ENCODE measurements at places on chromosomes 4 and X.

GRCh38 chr4:145034727-145035211 is 63.2 kb downstream of the ANAPC10 start:
- peak; percentile 39 for DNase-seq

GRCh38 chrX:47611926-47612325 is 7.7 kb downstream of the SYN1 start:
- no peak for DNase-seq

GRCh38 chrX:39308126-39308525 is 506.9 kb downstream of the MID1IP1 start:
- DNase-seq, result no peak

DNA sequence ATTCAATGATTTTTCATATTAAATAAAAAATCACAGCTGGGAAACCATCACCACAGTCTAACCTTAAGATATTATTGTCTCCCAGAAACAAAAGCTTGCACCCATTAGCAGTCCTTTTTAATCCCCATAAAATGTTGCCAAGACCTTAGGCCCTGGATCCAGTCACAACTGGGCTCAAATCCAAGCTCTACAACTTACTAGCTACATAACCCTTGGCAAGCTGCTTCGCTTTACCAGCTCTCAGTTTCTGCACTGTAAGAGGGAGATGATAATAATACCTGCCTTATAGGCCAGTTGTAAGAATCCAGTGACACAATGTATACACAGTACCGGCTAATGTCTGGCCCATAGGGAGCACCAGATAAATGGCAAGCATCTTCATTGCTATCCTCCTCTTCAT is 400.9 kb upstream of the FGF13 start:
- DNase-seq, result no peak

DNA sequence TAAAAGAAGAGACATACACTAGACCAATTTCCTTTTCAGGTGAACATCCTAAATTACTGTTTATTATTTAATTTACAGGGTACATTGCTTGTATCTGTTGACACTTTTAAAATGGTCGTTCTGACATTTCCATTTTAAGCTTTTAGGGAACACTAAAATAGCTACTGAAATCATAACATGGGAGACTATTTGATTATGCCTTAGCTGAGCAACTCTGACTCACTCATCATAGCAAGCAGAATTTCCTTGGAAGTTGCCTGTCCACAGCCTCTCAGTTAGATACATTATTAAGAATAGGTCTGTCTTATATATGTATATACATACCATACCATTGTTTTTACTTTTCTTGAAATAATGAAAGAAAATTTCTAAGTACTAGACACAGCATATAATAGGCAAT is 22.0 kb downstream of the GUCY1B1 start:
- no peak for DNase-seq

DNA sequence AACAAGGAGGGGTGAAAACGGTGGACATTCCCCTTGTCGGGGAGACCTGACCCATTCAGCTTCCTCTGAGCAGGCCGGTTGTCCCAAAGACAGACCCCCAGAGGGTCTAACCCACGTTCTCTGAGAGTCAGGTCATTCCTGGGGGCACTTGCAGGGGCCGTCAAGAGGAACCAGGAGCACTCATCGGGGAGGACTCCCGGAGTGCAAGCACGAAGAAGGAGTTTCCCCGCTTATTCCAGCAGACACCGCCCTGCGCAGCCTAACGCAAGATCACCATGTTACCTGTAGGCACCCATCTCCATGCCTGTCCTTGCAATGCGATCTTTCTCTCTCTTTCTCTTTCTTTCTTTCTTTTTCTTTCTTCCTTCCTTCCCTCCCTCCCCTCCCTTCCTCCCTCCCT is 154.2 kb downstream of the SHOX start:
- DNase-seq, result no peak

- DNase-seq, result no peak
Measured at GRCh38 chrX:72117636-72118210, 14.0 kb downstream of the RTL5 start.

DNA sequence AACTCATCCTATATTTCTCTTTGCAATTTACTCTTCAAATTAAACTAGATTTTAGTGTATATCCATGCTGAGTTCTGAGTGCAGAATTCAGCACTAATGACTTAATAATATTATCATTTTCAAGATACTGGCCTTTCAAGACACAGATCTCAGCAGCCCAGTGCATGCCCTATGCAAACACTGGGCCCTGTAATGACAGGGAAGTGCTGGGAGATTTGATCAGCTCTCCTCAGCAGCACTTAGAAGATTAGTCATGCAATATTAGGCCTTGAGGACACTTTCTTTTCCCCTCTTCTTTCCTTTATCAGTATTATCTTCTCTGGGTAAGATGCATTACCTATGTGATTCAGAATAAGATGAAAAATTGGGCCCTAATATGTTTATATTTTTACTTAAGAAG is 207.1 kb downstream of the PPP3CA start:
- DNase-seq, result no peak

- DNase-seq, result no peak
Measured at GRCh38 chrX:39921838-39922237, 175.9 kb downstream of the BCOR start.

DNA sequence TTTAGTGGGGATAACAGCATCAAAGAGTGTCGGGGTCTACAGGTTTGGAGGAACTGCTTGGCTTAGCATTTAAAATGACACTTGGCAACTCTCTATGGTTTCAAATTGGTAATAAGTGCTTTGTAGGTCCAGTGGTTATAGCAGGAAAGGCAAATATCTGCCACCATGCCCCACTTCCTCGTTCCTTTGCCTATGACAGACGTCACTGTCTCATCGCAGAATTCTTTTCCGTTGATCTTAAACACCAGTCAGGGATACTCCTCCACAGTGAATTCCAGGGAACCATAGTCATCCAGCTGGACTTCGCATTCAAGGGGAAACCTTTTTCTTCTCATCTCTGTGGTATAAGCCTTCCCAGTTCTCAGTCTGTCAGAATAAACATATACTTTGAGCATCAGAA is 319.1 kb downstream of the GPAT3 start:
- DNase-seq, result peak; percentile 62
